ENCODE measurements at places on chromosomes 5 and 9.

DNA sequence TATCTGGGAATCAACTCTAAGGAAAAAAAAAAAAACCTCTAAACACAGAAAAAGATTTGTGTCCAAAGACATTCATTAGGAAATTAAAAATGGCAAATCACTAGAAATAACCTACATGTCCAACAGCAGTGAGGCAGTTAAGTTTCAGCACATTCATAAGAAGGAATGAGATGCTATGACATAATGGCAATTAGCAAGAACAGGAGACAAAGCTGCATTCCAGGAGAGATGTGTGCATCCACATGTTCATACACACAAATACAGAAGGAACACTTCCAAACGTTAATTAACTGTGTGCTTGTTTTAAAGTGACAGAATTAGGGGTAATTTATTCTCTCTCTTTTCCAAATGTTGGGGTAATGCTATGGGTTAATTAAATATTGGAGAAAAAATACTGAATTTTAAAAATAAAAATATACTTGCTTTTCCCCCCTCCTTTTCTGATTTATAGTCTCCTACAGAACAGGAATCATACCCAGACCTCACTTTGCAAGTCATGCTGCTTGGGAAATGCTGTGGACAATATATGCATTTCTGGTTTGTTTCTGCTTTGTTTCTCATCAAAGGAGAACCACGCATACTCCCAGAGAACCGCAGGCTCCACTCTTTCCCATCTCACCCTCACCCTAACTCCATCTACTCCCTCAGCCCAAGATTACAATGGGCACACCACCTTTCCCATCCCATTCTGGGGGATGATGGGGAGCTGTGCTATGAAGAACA lies 114.1 kb downstream of the CDK5RAP2 start:
- no peak for DNase-seq

- DNase-seq = no peak
Observed at GRCh38 chr9:73095425-73095824, 56.2 kb upstream of the ANXA1 start.

GRCh38 chr9:69097923-69098593 lies 62.5 kb downstream of the FXN start:
- no peak for DNase-seq

DNA sequence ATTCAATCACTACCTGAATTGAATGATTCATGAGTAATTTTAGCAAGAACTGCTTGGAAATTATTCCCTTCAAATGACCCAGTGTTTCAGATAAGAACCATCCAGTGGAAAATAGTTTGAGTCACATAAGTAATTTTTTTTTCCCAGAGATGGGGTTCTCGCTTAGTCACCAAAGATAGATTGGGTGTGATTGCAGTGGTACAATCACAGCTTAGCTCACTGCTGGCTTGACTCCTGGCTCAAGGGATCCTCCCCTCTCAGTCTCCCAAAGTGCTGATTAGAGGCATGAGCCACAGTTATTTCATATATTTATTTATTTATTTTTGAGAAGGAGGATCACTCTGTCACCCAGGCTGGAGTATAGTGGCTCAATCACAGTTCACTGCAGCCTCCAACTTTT lies 574.5 kb upstream of the ARRDC3 start:
- no peak for DNase-seq

DNA sequence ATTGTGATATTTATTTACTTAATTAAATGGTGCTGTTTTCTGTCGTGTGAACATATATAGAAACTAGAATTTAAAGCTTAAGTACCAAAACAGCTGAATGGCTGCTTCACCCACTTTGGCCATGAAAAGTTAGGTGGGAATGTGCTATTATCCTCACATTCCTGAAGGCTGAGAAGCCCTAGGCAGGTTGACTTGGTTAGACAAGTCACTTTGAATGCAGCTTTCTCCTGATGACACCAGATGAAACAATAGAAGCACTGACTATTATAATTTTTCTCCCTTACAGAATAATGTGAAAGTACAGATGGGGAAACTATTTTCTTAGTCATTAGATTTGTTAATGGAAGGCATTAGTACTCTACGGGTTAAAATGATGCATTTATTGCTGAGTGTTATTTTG lies 65.1 kb upstream of the C5orf46 start:
- DNase-seq = no peak

GRCh38 chr9:93560991-93561390 lies 15.4 kb upstream of the PHF2 start:
- no peak for DNase-seq

DNA sequence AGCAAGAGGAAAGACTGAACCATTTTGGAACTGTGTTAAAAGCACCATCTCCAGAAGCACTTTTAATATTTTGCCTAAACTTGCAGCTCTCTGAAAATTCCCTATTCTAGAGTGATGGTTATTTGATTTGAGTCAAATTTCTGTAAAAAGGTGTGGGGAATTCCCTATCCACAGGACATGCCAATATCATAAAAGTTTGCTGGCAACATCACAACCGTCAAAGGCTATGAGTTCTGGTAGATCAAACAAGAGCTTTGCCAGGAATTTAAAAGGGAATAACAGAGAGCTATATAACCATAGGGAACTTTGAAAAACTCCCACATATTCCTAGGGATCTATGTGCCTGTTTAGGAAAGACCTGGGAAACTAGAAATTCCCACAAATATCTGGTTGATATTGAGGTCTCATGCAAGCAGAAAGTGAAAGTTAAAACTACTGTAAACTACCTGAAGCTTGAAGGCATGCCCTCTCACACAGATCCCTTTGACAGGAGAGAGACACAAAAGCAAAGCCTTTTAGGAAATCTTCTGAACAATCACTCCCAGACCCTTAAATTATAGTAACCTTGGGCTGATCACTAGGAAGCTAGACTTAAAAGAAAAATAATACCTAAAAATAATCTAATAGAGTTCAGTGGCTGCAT lies 549.9 kb downstream of the ANXA1 start:
- no peak for DNase-seq

DNA sequence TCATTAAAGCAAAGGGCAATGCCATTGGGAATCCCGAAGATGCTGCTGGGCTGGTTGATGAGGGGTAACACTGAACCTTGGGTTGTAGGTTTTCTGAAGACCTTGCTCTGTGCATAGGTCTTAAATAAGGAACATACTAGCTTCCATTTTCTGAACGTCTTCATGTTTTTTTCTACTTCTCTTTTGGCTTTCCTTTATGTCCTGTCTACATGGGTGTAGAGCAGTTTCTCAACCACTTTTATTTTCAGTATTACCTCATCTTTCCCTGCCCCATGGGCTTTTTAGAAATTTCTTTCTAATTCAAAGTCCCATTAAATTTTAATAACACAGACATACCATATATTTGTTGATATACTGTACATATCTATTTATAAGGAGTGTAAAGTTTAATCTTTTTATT lies at the start of gene IFNA14:
TSS of gene IFNA14 (minus strand) at position 95 of the 400 bp plus-strand sequence. CDS start at position 25, 70 bp downstream.
- peak; percentile 85 for DNase-seq

DNA sequence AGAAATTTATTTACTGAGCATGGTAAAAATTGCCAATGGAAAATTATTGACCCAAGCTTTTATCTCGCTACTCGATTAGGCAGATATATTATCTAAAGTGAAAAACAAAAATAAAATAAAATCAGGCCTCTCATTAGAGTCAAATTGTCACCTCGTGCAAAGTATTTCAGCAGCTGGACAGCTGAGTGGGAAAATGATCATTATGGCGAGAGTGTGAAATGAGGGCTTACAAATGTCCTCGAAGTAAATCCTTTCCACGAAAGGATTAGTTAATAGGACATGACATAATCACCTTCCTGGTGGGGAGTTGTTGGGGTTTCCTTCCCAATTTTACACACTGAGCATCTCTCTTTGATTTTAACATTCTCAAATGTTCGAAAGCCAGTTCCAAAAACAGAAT lies 5.4 kb upstream of the DPYSL3 start:
- no peak for DNase-seq

DNA sequence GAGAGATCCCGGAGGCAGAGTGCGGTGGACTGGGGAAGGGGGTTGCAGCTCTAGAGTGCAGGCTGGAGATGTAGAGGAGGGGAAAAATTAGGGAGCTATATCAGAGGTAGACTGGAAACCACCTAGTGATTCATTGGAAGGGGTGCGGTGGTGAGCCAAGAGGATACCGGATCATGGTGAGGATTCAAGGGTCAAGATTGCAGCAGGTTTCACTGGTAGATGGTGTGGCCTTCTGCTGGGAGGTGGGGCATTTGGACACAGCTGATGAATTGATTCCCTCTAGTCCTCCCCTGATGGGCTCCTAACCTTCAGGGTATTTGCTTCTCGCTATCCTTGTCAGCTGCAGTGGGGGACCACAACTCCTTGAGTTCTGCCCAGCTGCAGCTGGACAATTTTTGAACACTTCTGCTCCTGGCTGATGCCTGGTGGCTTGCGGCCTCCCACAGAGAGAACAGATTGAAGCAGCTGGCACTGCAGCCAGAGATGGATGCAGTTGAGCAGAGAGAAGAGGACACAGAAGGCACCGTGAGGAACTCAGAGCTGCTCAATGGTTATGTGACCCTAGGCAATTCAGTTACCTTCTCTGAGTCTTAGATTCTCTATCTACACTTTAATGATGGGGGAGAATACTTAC lies 134.4 kb upstream of the ABCA1 start:
- no peak for DNase-seq

DNA sequence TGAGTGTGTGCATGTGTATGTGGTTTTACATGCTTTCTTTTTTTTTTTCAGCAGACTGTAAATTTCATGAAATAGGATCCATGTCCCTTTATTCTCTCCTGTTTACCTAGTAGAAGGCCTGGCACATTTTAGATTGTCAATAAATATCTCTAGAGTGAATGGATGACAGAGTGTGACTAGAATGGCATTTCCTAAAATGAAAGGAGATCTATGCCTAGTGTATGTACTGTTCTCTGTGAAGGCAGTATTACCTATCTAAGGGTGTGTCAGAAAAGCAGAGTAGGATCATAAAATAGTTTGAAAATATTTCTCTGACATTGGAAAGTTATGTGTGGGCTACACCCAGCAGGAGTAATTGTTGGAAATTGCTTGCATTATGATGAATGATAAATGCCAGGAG lies 1876.0 kb upstream of the C9orf72 start:
- no peak for DNase-seq

GRCh38 chr5:114055318-114056184 lies 306.3 kb upstream of the KCNN2 start:
- DNase-seq = no peak

- DNase-seq = no peak
Observed at GRCh38 chr5:146789712-146790653, 88.6 kb downstream of the PPP2R2B start.

DNA sequence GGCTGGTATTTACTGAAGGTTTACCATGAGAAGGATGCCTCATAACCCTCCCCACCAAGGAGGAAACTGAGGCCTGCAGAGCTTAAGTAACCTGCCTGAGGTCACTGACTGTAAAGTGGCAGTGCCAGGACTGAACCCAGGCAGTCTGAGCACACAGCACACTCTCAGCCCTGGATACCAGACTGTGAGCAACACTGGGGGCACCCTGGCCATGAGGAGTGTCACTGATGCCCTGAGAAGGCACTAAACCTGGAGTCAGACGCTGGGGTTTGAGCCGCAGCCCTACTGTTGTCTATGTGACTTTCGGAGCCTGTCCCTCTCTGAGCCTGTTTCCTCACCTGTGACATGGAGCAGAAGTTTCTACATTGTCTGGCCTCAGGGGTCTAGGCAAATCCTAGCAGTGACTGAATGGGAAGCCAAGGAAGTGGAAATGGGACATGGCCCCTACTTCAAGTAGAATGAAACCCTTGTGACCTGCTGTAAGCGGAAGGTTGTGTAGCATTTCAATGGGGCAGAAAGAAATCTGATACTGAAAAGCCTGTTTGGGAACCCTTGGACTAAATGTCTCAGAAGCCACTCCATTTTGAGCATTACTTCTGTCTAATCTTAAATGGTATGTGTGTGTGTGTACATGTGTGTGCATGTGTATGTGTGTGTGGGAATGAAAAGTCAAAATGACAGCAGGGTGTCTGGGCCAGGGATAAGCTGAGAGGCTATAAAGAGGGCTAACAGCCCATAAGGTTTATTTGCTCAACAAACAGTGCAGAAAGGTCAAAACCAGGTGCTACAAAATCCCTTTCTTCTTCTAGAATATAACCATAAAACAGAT lies 36.0 kb downstream of the B4GALT1 start:
- no peak for DNase-seq

Data from inflammatory macrophage treated with lipopolysaccharide for 4 hours (primary cell).